ENCODE measurements at places on chromosomes 12 and 14.

DNA sequence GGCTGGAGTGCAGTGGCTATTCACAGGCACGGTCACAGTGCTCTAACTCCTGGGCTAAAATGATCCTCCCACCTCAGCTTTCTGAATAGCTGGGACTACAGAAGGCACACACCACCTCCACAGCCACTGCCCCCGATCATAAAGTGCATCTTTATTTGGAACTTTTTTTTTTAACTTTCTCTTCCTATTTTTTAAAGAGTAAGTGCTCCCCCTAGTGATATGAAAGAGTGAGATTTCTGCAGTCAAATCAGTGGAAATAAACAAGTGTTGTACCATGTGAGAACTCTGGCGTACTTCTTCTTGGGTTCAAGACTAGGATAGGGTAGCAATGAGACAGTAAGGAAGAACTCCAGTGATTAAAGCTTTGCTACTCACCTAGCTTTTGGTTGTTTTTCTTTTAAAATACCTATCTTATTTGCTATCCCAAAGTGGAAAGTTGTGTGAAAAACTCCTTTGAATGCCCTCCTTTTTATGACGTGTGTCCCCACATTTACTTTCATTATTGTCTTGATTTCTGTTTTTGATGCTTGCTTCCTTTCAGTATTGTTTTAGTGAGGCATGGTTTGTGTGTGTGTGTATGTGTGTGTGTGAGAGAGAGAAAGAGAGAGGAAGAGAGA lies 6.6 kb downstream of the PPP4R4 start:
- DNase-seq, result no peak

DNA sequence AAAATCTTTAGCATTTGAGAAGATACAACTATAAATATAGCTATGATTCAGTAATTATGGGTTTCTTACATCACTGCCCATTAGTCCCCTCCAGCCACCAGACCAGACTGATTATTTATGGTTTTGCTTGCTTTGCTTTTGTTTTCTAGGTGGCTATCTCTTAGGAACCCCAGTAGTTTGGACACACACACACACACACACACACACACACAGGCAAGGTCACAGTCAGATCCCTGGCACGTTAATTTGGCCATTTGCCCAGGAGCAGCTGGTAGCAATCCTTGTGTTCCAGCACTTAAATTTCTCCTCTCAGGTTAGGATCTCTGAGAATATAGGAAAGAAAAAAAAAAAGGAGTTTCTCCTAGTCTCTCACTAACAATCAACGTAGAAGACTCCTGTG lies 90.2 kb upstream of the RESF1 start:
- DNase-seq, result no peak

DNA sequence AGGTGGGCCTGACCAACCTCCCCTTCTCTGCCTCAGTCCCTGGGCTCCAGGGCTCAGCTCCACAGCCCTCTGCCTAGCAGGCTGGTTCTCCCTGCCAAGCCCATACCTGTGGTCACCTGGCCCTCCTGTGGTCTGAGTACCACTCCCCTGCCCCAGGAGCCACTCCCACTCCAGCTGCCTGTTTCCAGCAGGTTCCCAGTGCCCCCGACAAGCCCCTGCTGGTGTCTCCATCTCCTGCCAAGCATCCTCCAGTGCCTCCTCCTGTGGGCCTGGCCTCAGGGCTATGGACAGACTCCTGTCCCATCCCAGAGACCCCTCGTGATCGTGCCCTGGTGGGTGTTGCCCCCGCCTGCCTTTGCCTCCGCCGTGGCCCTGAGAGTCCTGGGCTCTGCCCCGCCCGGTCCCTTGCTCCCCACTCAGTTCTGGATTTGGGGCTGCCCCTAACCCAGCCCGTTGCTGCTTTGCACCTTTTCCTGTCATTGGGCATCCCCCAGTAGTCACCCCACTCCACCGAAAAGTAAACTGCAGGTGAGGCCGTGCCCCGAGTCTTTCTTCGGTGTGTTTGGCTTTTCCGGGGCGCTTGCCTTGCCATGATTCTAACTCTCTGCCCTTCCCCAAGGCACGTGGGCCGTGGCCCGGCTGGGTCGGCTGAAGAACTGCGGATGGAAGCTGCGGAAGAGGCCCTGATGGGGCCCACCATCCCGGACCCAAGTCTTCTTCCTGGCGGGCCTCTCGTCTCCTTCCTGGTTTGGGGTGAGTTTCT lies 9.8 kb downstream of the MEG3 start:
- no peak for DNase-seq

DNA sequence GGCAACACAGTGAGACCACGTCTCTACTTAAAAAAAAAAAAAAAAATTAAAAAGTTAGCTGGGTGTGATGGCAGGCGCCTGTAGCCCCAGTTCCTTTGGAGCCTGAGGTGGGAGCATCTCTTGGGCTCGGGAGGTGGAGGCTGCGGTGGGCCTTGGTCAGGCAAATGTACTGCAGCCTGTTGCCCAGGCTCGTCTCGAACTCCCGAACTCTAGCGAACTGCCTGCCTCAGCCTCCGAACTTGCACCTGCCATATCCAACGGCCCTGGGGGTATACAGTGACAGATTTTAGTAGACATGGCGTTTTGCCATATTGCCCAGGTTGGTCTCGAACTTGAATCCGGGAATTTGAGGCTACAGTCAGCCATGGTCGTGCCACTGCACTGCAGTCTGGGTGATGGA lies 195.4 kb downstream of the ALG10 start:
- no peak for DNase-seq

DNA sequence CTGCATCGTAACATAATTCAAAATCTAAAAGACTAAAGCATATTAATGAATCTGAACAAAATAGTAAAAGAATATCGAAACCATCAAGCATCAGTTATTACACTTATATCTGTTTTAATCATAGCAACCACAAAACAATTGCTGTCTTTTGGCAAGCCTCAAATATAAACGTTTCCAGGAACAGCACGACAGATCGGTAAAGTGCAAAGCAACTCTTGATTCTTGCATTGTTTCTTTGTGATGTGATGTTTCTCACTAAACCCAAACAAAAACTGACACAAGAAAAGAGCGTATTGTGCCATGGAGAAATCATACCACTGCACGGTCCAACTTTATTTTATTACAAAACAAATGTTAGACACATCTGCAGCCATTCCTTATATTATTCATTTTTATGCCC lies 9.2 kb upstream of the MYF6 start:
- no peak for DNase-seq

DNA sequence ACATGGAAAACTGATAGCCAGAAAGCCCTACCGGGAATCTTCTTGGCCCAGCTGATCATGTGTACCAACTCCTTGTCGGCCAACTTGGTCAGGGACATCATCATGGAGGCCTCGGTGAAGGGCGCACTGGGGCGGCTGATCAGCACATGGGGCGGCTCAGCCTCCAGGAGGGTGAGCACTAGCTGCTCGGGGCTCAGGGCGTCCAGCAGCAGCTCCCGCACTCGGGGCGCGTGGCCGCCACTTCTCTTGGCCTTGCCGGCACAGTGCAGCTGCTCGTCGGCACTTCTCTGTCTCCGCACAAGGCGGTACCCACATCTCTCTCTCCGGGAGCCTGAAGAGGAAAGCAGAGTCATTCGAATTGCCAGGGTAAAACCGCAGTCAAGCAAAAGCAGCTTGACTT lies 33.8 kb downstream of the ESR2 start:
- DNase-seq, result no peak

GRCh38 chr12:121784460-121784859 lies 9.0 kb downstream of the RHOF start:
- no peak for DNase-seq

DNA sequence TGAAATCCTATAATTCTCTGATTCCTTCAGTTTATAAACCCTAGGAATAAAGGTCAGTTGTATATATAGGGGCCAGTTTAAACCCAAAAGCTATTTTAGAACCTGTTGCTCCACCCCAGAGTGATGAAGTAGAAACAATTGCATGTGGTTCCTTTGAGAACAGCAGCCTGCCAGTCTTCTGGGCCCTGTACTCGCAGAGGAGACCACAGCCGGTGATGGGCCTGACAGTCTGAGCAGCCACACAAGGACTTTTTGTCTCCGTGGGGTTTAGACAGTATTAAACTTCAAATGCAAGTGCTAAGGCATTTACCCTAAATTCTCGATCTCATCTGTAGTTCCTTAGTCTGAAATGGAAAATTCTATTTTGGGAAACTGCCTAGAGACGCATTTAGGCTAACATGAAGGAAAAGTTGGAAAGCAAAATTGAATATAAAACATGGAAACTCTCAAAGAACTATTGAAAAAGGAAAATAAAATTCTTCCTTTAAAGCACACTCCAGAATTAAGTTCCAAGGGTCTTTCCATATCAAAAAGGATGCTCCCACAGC lies 80.6 kb downstream of the PRICKLE1 start:
- no peak for DNase-seq

DNA sequence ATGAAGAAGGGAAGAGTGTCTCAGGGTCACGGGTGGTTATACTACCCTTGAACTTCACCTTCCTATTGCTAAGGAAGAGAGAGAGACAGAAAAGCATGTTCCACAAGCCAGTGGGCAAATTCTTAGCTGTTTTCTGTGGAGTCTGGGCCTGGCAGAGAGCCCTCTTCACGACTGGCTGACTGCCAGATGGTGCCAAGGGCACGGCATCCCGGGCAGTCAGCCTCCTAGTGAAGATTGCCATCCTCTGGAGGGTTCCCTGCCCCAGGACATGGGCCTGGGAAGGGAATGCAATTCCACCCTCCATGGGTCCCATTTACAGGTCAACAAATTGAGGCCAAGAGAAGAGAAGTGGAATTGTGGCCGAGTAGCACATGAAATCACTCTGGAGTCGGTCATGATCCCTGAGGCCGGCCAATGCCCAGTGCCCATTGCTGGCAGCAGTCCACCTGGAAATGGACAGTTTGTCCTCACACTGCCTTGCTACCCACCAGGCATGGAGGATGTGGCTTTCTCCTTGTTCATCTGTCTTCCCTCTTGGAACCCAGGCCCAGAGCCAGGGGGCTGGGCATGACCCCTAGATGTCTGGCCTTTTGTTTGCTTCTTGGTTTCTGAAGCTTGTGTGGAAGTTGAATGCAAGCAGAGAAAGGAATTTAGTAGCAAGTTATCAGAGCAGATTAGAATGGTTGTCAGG lies 9.9 kb downstream of the TUNAR start:
- DNase-seq, result no peak

DNA sequence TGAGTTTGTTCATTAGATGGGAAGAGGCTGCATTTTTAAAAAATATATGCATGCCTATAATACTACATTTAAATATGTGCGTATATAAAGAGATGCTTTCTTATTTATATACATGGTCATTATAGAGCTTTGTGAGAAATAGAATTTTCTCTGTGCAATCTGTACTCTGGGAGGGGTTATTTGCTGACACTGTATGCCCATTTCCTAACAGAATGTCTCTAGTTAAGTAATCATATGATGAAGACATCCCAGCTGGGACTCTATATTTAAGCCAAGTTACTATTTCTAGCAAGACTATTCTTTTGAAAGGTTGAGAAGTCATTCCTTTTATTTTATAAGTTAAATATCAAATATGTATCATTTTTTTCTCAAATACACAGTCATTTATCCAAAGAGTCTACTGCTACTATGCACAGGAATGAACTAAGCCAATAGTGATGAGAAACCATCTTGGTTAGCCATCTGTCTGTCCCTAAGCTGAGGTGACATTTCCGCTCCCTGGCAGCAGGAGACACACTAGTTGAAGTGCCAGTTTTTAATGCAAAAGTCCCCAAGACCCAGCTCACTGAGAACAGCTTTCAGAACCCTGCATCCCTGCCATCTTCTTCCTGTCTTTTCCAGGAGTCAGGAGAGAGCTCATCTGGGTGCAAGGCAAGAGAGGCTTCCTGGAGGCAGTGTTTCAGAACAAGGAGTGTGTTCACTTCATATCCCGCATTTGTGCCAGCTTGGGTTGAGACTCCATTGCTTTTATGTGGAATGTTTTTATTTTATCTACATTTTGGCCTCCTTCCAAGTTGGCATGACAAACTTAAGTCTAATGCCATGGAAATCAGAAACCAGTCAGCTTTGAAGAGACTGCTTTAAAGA lies 69.5 kb downstream of the TMEM132C start:
- DNase-seq, result no peak

GRCh38 chr14:99325591-99325990 lies 53.6 kb upstream of the BCL11B start:
- no peak for DNase-seq

GRCh38 chr12:131643631-131644452 lies 67.0 kb upstream of the SFSWAP start:
- DNase-seq, result no peak

DNA sequence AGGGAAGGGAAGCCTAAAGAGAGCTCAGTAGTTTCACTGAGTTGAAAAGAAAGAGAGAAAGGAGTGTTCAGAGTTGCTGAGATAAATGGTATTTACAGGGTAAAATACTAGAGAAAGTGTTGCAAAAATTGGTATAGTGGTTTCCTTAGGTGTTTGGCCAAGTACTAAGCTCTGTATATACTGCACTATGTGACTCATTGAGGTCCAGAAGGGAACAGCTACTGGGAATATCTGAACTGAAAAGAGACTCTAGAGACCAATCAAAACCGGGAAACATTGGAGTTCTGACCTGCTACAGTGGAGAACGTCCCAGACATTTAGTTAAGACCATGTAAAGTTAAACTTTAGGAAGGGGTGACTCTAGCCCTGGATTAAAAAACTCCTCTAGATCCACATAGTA lies 42.7 kb upstream of the ALX1 start:
- no peak for DNase-seq

DNA sequence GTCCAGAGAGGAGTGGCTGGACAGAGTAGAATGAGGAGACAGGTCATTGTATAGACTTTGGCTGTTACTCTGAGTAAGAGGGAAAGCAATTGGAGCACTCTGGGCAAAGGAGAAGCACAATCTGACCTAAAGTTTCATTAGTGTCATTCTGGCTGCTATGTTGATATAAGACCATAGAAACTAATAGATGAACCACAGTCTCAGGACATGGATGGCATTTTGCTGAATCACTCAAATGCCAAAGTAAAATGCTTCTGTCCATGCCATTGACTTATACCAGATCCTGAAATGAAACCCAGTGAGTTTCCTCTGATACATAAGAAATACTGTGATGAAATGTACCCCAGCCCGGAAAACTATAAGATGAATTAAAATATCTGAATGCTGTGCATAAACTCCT lies 65.8 kb upstream of the COCH start:
- no peak for DNase-seq

DNA sequence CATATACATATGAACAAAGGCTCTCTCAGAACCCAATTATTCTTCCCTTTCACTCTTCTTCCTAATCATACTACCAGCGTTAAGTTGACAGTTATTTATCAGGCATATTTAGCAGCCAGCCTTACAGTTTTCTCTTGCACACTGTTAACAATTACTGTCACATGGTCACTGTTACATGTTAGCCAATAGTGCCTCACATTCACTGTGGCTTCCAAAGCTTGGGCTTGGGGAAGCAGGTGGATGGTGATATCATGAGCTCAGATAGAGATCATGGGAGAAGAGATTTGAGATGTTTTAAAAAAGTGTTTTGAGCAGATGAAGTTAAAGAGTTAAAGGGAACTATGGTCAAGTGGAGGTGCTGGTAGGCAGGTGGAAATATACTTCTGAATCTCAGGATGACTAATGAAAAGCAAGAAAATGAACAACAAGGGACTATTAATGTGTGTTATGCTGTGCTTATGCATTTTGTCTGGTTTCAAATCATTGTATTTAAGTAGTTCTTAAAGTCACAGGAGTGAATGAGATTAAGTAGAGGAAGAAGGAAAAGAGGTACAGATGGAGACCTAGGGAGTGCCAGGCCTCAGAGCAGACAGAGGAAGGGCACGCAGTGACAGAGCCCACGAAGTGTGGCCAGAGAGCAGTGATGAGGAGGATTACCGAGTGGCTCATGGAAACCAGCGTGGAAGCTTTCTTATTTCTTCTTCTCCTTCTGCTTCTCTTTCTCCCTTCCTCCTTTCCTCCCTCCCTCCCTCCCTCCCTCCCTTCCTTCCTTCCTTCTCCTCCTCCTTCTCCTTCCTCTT lies 39.6 kb downstream of the BICD1 start:
- no peak for DNase-seq

GRCh38 chr14:71289536-71289935 lies 382.3 kb downstream of the PCNX1 start:
- no peak for DNase-seq
